ENCODE measurements at places on chromosomes 7 and 10.

GRCh38 chr10:103679096-103679790 is 176.1 kb downstream of the SH3PXD2A start:
- no peak for DNase-seq

DNA sequence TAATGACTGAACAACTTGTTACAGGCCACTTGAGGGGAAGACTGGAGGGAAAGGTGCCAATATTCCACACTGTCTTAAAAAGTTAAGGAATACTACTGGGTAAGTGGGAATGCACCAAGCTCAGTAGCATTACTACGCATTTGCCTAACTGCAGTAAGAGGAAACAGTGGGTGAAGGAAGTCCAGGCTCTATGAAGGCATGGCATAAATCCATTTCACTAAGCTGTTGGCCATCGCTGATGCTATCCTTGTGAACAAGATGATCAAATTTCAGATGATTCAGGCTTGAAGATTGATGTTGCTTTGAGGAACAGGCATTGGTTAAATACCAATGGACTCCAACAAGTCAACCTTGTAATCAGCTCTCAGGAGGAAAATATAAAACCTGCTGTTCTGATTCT is 44.2 kb upstream of the TES start:
- DNase-seq = no peak

DNA sequence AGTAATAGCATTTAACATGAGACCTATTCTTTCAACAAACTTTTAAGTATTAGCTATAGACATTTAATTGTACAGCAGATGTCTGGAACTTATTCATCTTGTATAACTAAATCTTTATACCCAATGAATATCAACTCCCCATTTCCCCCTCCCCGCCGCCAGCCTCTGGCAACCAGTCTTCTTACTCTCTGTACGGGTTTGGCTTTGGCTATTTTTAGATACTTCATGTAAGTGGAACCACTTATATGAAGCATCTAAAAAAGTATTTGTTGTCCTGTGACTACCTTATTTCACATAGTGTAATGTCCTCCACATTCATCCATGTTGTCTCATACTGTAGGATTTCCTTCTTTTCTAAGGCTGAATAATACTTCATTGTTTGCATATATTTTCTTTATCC is 60.8 kb downstream of the RAB18 start:
- no peak for DNase-seq

DNA sequence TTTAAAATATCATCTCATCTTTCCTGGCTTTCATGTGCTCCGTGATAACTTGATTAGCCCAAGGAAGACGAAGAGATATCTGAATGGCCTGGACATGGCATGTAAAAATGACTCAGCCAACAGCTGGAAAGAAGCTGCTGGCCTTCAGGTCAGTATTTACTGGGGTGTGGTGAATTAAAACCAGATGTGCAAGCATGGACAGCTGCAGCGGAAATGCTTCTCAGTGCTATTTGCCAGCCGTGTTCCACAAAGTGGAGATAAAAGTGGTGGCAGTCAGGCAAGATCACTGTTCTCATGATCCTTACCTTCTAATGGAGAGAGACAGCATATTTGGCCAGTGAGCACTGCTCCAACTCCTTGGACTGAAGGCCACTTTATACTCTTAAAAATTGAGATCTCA is 203.1 kb upstream of the VSTM2A start:
- DNase-seq = no peak

DNA sequence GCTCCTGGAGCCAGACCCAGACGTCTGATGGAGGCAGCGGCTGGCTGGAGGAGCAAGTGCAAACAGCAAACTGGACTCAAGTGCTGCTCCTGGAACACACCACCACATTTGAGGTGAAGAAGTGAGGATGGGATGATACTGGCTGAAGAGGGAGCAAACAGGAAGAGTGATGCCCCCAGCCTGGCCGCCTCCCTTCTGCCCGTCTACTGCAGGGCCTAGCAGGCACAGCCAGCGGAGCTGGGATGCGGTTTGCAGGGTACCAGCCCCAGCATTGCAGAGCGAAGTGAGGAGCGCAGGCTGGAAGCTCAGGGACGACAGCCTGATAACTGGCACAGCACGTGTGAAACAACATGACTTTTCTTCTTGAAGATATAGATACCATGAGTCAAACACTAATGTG is 111.8 kb upstream of the ZNF32 start:
- DNase-seq = no peak

GRCh38 chr7:69643708-69644445 is 45.6 kb downstream of the AUTS2 start:
- DNase-seq = no peak

- DNase-seq = no peak
These were observed 1.7 kb downstream of the ESYT2 start for GRCh38 chr7:158827411-158828132.

- no peak for DNase-seq
These were observed 563.1 kb downstream of the LRMDA start for GRCh38 chr10:75994357-75995040.

- no peak for DNase-seq
These were observed 69.8 kb upstream of the DGKI start for GRCh38 chr7:137916564-137916963.

DNA sequence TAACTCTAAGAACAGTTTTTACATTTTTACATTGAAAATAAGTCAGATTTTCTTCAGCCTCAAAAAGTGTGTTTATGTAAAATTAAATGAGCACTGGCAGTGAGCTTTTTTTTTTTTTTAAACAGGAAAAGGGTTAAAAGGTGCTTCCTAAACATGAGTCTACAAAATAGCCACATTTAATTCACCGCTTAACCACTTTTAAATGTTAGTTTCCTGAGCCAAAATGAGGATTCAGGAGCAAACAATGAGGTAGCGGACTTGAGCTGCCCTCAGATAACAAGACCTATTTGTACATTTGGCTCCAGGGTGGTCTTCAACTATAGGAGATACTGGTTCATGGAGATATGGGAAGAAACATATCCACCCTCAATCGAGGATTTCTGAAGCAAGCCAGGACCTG is 22.8 kb downstream of the AKR1C3 start:
- DNase-seq = no peak

DNA sequence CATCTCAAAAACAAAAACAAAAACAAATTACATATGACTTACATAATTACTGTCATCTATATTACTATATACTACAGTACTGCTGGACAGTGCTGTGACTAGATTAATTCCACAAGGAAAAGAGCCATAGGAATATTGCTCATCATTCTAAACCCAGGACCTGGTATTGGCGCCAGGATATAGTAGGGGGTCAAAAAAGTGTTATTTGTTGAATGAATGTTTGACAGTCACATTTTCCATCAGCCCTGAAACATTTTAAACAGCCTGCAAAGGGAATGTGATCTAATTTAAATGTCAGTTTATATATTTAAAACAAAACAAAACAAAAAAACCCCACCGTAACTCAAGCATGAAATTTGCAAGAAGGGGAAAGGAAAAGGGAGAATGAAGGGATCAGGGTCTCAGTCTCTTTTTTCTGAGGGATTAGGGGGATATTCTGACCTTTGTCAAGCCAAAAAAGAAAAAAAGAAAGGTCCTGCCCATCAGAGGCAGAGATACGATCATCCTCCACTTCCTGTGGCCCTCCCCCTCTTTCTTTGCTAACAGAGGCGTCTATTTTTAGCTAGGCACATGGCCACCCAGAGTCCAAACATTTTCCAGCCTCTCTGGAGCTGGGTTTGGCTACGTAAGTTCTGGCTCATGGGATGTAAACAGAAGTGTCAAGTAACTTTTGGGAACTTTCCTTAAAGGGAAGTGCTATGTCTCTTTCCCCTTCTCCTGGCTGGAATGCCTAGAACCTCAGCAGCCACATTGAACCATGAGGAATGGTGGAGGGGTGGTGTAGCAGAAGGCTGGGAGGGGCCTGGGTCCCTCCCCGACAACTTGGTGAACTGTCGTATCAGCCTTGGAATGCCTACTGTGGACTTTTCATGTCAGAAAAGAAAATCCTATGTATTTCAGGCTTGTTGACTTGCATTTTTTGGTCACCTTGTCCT is 44.6 kb upstream of the DLG5 start:
- no peak for DNase-seq

DNA sequence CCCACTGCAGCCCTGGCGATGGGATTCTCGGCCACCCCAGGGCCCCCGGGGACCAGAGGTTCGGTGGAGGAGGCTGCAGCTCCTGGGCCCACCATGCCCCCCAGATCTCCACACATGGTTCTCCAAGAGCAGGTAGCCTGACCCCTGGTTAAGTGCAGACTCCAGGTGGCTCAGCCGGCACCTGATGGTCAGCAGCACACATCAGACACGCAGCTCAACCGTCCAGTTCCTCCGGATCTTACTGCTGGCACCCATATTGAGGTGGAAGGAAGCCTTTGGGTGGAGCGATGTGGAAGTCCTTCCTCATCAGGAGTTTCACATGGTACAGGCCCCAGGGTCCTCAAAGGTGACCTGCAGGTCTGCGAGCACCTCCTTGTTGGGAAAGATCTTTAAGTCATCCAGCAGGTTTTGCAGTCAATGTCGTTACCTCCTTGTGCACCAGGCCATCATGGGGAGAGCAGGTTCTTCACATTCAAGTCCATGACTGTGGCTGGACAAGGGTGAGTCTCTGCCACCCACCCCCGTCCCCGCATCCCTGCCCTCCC is 74.2 kb upstream of the EEPD1 start:
- no peak for DNase-seq

DNA sequence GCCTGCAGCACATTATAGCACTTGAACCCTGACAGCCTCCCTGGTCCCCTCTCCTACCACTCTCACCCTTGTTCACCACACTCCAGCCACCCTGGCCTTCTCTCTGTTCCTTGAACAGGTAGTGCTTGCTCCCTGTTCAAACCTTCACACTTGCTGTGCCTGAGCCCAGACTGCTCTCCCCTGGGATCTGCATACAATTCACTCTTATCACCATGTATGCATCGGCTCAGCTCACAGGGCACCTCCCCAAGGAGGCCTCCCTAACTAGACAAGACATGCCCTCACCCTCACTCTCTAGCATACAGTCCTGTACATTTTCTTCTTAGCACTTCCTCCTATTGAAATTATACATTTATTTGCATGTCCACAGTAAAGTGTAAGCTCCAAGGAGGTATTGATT is 59.3 kb downstream of the FAM13C start:
- DNase-seq = peak; percentile 64

- no peak for DNase-seq
These were observed 465.1 kb upstream of the ADARB2 start for GRCh38 chr10:2202401-2202800.

DNA sequence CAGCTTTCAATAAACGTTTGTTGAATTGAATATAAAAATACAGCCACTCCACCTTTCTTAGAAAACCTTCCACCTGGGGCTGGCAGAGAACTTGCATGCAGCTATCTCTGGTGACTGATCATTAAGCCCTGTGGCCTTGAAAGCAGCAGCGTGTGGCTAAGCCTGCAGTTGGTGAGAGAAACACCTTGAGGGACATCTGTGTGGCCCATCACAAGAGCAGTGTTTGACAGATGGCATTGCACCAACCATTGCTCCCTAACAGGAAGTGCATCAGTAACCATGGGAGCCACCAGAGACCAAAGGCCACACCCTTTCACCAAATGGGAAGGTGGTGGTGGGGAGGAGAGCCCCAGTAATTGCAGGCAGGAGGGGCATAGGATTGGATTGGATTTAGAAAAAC is 22.4 kb downstream of the RHOBTB1 start:
- DNase-seq = no peak

- DNase-seq = no peak
These were observed 238.5 kb downstream of the SEMA3A start for GRCh38 chr7:83956104-83956503.

- DNase-seq = no peak
These were observed 49.4 kb downstream of the ZNF467 start for GRCh38 chr7:149723795-149724495.

- DNase-seq = peak; percentile 35
These were observed 116.3 kb upstream of the BTBD16 start for GRCh38 chr10:122154545-122155366.

- no peak for DNase-seq
These were observed 181.1 kb downstream of the DNAJB6 start for GRCh38 chr7:157517782-157518513.

- DNase-seq = no peak
These were observed 142.3 kb upstream of the EFCAB10 start for GRCh38 chr7:105723572-105723971.

DNA sequence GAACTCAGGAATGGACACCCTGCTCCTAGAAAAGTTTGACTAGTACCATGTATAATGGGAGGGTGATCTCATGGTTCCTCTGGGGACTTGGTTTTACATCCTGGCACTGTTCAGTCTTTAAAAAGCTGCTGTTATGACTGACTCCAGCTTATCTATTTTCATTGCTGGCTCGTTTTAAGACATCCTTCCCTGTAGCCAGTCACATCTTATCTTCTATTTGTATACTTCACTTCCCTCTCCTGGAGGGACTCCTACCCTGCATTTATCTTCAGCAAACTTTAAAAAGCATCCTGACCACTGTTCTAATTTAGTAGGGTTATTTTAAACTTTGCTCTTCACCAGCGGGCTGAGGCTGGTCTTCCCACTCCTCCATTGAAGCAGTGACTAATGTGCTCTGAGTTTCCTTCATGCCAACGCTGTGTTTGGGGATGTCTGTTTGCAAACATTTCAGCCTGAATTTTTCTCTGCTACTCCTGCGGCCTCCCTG is 72.9 kb upstream of the ARMC3 start:
- DNase-seq = no peak

- DNase-seq = peak; percentile 85
These were observed 34.5 kb upstream of the RBM20 start for GRCh38 chr10:110609605-110610004.

DNA sequence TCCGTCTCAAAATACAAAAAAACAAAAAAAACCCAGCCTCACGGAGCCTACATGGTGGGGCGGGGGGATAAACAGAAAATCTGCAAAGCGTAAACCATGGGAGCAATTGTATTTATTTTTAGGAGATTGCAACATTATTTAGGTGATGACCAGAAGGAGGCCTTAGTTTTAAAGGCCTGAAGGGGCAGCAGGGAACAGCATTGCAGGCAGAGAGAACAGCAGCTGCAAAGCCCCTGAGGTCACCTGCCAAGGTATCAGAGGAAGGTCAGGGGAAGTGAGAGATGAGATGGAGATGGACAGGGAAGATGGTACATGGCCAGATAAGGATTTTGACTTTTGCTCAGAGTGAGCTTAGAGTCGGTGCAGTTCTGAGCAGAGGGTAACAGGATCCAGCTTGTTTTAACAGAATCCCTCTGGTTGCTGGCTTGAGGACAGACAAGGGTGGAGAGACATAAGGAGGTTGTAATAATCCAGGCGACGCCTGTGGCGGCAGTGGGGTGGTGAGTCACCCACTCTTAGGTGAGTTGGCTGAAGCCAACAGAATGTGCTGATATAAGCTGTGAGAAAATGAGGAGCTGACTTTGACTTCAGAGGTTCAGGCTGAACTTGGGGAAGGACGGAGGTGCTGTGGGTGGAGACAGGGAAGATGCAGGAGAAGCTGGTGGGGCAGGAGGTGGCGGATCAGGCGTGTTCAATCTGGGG is 82.3 kb upstream of the GTF2I start:
- no peak for DNase-seq

DNA sequence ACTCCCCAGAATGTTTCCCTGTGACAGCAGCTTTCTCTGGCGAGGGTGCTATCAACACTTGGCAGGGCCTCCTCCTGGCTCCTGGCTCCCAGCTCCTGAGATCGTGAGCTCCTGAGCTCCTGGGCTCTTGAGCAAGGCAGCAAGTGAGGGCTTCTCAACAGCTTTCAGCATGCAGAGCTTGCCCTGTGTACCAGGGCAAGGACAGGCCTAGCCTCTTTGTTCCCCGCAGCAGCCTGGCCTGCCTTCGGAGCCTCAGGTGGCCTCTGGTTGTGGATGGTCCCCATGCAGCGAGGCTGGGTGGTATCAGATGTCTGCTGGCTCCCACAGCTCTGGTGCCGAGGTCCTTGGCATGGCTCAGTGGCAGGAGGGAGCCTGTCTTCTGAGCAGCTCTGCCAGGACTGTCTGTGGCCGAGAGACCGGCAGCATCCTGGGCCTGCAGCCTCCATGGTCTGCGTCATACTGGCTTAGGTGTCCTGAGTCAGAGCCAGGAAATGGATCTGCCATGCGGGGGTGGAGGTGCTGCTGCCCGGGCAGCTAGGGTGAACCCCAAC is 44.2 kb downstream of the ZMIZ1 start:
- DNase-seq = no peak

Measured in NCI-H1436 (cell line).